Mesangial cell (primary cell): ENCODE measurements at places on chromosomes 4 and X. TPM values are rescaled to one million over a fixed set of nuclear protein-coding genes. Genes with fewer than 3 reads are reported as not detected.

BANK1 gene
- 0.38 and 0.49 TPM in 2 replicates for total RNA-seq

NR3C2 gene
- total RNA-seq, result 0.81 and 2.4 TPM in 2 replicates

PLXNB3 gene
- total RNA-seq, result 4.6 and 8.4 TPM in 2 replicates

HERC5 gene
- total RNA-seq, result 0.33 and 0.76 TPM in 2 replicates

FAM149A gene
- total RNA-seq, result 10.4 and 37.8 TPM in 2 replicates

SH3D19 gene
- 19.1 and 20.2 TPM in 2 replicates for total RNA-seq
